ENCODE measurements at places on chromosomes 4 and X. TPM values are rescaled to one million over a fixed set of nuclear protein-coding genes. Genes with fewer than 3 reads are reported as not detected.

The STPG2 gene
- not detected for total RNA-seq

The STS gene
- 2.4 TPM for total RNA-seq

- H3K27ac ChIP-seq, result no peak overlapping the region
- no peaks in the 10 kb centered on the region for H3K36me3 ChIP-seq
- H3K4me1 ChIP-seq, result no peaks in the 10 kb centered on the region
- DNase-seq, result no peak
- H3K4me3 ChIP-seq, result no peak overlapping the region
Measured at GRCh38 chrX:145549496-145549895, 268.1 kb upstream of the SLITRK2 start.

- no peak for DNase-seq
- no peaks in the 10 kb centered on the region for H3K4me1 ChIP-seq
- H3K27me3 ChIP-seq, result no peaks in the 10 kb centered on the region
- no peak overlapping the region for H3K27ac ChIP-seq
- H3K4me3 ChIP-seq, result no peak overlapping the region
- H3K36me3 ChIP-seq, result no peaks in the 10 kb centered on the region
Measured at GRCh38 chrX:44392767-44393166, 49.3 kb upstream of the EFHC2 start.

Measured in SJSA1 (cell line).